ENCODE measurements at places on chromosomes 5 and 9.

DNA sequence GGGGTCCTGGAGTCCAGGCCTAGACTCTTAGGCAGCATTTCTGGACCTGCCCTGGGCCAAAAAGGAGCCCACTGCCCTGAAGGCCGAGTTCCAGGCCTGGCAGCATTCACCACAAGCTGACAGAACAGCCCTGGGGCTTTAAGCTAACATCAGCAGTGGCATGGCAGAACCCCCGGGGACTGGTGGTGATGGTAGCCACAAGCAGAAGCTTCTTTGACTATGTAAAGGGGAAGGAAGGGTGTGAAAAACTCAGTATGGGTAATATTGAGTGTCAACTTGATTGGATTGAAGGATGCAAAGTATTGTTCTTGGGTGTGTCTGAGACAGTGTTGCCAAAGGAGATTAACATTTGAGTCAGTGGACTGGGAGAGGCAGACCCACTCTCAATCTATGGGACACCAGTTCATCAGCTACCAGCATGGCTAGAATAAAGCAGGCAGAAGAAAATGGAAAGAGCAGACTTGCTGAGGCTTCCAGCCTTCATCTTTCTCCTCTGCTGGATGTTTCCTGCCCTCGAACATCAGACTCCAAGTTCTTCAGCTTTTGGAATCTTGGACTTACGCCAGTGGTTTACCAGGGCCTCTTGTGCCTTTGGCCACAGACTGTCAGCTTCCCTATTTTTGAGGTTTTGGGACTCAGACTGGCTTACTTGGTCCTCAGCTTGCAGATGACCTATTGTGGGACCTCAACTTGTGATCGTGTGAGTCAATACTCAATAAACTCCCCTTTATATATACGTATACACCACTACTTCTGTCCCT lies 661.0 kb upstream of the C9orf72 start:
- no peak for DNase-seq

- no peak for DNase-seq
Measured at GRCh38 chr9:132372177-132373095, 17.6 kb upstream of the SETX start.

GRCh38 chr9:96168882-96169281 lies 133.1 kb downstream of the HSD17B3 start:
- no peak for DNase-seq

GRCh38 chr5:92849756-92850155 lies 731.3 kb downstream of the NR2F1-AS1 start:
- no peak for DNase-seq

- DNase-seq = no peak
Measured at GRCh38 chr9:109193974-109194556, 27.0 kb upstream of the FRRS1L start.

GRCh38 chr9:129826344-129826743 lies 2.4 kb upstream of the TOR1A start:
- DNase-seq = no peak

- DNase-seq = no peak
Measured at GRCh38 chr5:51556833-51557232, 173.6 kb downstream of the ISL1 start.

DNA sequence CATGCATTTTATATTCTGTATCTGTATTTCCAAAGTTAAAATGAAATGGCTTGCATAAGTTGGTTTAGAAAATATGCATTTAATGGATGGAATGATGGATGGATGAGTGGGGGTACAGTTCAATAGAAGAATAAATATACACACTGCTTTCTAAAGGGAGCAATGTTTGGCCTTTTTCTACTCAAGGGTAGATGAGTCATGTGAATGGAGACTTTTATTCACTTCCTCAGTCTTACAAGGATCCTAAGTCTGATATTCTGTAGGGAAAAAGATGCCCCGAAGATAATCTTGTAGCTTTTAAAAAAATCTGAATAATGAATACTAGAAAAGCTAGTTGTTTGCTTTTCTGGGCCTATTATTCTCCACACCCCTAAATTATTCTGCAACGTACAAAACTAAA lies 2112.1 kb downstream of the MAT2B start:
- DNase-seq = no peak

- no peak for DNase-seq
Measured at GRCh38 chr5:10663489-10664179, 97.4 kb downstream of the DAP start.

DNA sequence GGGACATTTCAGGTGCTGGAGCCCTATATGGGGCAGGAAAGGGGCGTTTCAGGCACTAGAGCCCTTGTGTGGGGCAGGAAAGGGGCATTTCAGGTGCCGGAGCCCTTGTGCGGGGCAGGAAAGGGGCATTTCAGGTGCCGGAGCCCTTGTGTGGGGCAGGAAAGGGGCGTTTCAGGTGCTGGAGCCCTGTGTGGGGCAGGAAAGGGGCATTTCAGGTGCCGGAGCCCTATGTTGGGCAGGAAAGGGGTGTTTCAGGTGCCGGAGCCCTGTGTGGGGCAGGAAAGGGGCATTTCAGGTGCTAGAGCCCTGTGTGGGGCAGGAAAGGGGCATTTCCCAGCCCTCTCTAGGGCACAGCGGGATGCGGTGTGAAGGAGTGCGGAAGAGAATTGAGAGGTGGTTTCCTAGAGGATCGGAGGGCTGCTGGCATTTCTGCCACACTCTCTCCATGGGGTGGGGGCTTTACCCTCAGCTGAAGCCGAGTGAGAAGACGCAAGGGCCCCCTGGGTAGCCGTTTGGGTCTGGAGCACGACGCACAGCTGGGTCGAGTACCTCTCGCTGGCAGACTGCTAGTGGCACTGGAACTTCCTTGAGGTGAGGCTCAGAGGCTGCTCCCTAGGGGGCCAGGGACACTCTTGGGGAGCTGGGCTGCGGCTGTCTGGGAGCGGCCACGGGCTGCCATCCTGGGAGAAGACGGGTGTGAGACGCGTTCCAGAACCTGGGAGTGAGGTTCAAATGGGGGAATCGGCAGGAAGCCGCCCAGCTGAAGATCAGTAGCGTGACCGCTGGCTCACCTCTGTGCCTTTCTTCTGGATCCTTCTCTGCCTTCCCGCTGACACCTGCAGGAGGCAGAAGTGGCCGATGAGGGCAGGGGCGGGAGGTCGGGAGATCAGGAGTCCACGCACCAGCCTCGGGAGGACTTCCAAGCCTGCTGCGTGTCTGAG lies 122.6 kb upstream of the IRX4 start:
- DNase-seq = no peak

GRCh38 chr5:73183481-73183891 lies 10.5 kb downstream of the TMEM174 start:
- DNase-seq = no peak

GRCh38 chr5:139709582-139710318 lies 61.6 kb downstream of the CXXC5 start:
- DNase-seq = peak; percentile 70

DNA sequence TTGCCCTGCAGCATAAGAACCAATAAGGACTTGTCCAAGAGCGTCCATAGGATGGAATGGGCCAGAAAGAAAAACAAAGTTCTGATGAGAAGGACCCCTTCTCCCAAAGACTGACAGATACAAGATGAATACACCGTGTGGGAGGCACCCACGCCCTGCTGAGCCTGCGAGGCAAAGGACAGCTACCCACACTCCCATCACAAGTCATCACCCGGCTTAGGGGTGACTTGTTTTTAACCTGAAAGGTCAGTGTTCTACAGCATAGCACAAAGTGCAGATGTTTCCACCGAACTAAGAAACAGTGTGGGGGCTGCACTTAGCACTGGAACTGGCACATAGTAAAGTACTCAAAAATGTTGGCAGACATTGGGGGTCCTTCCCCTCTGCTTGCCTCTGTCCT lies 13.9 kb downstream of the TNIP1 start:
- DNase-seq = no peak

- DNase-seq = no peak
Measured at GRCh38 chr9:113963017-113963620, 87.0 kb downstream of the ZNF618 start.

DNA sequence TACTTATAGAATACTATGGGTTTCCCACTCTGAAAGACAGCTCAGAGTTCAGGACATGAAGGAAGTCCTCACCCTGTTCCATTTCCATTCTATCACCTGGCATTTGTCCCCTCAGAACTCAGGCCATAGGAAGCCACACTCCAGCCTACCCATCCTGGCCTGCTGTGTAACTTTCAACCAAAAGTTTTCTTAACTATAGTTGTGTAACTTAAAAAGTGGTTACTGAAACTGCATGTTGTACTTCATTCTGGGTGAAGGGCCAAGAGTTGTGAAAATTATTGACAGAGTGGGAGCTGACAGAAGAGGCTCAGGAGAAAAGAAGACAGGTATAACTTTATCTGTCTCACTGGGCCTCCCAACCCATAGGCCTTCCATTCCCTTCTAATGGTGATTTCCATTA lies 212.5 kb downstream of the RAB3C start:
- DNase-seq = no peak

GRCh38 chr9:104553261-104553660 lies 15.7 kb upstream of the OR13C8 start:
- no peak for DNase-seq

DNA sequence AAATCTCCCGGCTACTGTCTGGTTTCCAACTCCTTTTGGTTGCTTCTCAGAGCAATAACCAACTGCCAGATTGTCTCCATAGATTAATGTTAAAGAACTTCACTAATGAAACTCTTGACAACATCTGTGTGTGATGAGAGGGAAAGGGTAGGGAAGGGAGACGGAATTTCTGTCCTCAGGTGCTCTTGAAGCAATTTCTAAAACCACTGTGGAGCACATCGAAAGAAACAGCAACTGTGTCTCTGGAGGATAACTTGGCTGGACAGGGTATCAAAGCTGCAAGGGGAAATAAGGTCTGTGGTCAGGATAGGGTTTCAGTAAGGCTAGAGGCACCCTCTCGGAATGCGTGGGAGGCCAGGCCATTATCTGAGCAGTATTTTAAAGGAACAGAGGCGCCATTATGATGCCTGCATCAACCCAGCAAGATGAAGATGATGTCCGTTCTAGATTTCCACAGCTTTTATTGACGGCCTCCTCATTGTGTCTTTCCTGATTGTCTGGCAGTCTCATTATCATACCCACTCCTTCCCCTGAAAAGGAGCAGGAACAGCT lies 76.6 kb downstream of the RORB start:
- no peak for DNase-seq

GRCh38 chr5:52886206-52886605 lies 98.5 kb downstream of the ITGA1 start:
- DNase-seq = no peak

GRCh38 chr5:174167080-174167910 lies 121.8 kb downstream of the NSG2 start:
- no peak for DNase-seq

- DNase-seq = no peak
Measured at GRCh38 chr9:135306699-135307098, 172.9 kb upstream of the PPP1R26 start.

GRCh38 chr5:119275601-119276173 lies 80.1 kb upstream of the TNFAIP8 start:
- no peak for DNase-seq

All from Right ventricle myocardium inferior (tissue), 1 donor.